ENCODE measurements at places on chromosomes 7 and 10.

DNA sequence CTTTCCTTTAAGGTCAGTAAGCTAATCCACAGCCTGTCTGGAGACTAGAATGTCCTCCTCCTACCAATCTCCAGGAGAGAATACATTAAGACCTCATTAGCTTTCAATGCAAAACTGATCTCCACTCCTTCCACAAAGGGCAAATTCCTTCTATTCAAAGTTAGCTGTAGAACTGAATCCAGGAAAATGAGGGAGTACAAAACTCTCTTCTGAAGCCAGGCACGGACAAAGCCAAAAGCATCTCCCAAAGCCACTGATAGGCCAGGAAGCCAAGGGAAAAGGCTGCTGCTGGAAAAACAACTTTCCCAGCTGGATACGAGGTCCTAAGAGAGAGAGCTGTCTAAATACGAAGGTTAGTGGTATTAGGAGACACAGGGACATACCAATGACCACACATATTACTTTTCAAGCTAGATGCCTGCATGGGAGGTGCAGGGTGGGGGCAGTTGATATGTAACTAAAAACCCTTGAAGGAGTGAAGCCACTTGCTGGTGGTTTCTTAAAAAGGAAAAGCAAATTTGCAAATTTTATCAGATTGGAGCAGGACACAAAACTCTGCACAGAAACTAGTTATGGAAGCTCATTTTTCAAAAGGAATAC lies 43.6 kb downstream of the MKX start:
- no peak for DNase-seq

DNA sequence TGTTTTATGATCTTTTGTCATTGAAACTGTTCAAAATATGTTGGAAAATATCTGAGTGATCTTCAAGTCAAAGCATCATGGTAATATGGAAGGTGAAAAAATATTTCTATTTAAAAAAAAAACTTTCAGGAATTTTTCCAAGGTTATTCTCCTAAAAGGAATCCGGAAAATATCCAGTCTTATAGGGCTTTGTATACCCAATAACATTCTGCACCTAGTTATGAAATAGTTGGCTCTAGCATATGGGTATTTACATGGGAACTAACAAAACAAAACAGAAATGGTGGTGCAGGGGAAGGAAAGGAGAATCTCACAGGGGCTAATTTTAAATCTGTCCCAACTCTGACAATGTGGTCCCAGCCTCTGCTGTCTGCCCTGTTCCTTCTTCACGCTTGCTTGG lies 167.1 kb upstream of the RHEB start:
- no peak for DNase-seq

DNA sequence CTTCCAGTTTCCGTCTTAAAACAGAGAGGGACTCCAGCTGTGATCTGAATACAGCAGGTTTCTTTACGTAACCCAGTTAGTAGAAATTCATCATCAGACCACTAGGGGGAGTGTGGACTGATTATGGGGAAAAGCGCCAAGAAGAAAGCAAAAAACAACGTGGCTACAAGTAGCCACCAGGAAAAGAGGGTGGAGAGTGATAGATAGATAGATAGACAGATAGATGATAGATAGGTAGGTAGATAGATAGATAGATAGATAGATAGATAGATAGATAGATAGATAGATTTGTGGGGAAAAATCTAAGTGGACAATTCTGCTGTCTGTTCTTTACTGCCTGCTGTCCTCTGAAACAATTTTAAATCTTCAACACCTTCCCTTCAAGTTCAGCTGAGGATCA lies 12.7 kb upstream of the AKR1B10 start:
- DNase-seq: peak; percentile 66

DNA sequence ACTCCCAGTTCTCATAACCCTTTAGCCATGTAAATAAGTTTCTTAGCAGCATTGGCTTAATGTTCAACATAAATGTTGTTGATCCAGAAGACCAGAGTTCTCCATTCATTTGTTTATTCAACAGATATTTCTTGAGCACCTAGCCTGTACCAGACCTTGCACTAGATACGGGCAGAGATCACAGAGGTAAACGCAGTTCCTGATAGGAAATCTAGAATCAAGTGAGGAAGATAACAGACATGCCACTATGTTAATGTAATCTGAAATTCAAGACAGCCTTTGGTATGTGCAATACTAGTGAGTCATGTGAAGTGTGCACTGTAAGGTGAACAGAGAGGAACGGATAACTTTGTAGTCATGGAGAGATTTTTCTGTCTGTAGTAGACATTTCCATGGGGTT lies 3.0 kb downstream of the BUB3 start:
- DNase-seq: no peak

- DNase-seq: no peak
These were observed 83.7 kb upstream of the EFCAB10 start for GRCh38 chr7:105664816-105665525.

DNA sequence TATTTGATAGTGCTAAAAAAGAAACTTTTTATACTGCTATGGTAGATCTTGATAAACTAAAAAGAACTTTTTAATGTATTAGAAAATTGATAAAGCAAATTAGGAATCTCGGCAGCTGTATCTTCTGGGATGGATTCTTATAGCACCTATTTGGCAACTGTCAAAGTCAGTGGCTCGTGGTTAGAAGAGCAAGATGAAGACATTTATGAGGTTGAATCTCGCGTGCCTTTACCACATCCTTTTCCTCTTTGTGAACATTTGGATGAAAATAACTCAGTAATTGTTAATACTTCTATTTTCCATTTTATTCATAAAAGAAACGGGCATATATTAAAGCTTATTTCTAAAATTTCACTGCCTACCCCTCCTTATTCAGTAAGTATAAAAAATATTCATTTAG lies 76.2 kb downstream of the CYP51A1 start:
- no peak for DNase-seq

- no peak for DNase-seq
These were observed 12.6 kb upstream of the CDH23 start for GRCh38 chr10:71383972-71384687.

- DNase-seq: no peak
These were observed 29.5 kb downstream of the NAMPT start for GRCh38 chr7:106255246-106255645.

All from left kidney (tissue), 8 donors.